ENCODE measurements at places on chromosomes 7 and 10.

- DNase-seq: no peak
Observed at GRCh38 chr10:80596391-80597257, 58.9 kb downstream of the SH2D4B start.

- no peak for DNase-seq
Observed at GRCh38 chr10:114618722-114619121, 39.4 kb downstream of the ABLIM1 start.

GRCh38 chr10:130481936-130482335 lies 345.7 kb downstream of the GLRX3 start:
- no peak for DNase-seq

DNA sequence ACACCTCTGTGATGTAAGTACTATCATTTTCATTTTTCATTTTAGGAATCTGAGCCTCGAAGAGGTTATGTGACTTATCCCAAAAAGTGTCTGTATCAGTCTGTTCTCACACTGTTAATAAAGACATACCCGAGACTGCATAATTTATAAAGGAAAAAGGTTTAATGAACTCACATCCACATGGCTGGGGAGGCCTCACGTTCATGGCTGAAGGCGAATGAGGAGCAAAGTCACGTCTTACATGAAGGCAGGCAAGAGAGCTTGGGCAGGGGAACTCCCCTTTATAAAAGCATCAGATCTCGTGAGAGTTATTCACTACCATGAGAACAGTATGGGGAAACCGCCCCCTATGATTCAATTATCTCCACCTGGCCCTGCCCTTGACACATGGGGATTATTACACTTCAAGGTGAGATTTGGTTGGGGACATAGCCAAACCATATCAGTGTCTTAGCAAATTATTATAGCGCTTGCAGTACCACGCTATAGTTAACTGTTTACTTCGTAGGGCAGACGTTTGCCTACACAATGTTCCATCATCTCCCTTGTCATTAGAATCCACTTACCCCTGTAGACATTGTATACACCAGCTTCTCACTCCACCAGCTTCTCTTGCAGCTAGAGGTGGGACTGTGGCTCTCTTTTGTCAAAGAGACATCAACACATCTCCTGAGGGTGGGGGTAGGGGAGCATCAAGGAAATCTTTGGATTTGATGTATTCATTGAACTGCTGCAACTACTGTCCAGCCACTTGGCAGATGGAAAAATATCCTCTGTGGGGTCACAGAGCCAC lies 15.4 kb upstream of the NMT2 start:
- no peak for DNase-seq

DNA sequence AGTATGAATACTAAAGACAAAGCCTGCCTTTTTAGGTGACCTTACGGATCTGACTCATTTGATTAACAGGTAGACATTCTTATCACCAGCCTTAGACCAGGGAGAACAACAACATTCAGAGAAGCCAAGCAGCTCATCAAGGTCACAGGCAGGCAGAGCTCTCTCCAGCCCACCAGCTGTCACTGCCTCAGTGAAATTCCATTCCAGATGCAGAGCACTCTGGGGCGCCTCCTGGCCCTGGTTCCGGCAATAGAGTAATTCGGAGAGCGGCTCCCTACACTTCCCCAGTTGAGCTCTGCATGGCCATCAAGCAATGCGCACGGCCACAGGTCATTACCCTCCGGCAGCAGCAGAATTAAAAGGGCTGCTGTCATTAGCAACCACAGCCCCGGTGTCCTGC lies 164.7 kb downstream of the TCERG1L start:
- DNase-seq: no peak

GRCh38 chr10:53839440-53840039 lies 961.5 kb downstream of the PCDH15 start:
- DNase-seq: no peak

DNA sequence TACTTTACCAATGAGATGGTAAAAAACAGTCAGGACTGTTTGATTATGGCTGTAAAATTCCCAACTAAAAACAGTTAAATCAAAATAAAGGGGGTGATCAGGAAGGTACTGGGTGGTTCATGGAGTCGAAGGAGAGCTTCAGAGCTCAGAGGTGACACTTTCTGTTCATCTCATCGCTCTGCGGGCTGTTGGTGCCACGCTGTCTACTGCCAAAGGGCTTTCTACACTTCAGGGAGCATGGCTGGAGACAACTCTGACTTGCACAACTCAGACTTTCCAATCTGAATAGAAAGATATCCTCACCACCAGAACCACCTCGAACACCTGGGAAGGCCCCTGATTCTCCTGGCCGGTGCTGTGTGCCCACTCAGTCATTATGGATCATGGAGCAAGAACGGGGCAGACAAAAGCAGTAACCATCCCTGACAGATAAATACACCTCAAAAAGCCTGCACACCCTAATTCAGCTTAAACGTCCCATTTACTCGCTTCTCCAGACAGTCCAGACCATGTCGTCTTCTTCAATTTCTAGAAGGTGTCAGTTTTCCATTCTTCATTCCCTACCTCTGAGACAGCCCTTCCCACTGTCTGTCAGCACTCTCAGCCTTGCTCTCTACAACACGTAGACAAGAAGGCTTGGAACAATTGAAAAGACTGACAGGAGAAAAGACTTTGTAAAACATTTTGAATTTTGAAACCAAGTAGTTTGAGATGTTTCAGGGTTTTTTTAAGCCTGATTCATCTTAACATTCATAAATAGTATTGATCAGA lies 348.7 kb upstream of the NFE2L3 start:
- no peak for DNase-seq

- DNase-seq: no peak
Observed at GRCh38 chr10:80909254-80909653, 371.6 kb downstream of the SH2D4B start.

DNA sequence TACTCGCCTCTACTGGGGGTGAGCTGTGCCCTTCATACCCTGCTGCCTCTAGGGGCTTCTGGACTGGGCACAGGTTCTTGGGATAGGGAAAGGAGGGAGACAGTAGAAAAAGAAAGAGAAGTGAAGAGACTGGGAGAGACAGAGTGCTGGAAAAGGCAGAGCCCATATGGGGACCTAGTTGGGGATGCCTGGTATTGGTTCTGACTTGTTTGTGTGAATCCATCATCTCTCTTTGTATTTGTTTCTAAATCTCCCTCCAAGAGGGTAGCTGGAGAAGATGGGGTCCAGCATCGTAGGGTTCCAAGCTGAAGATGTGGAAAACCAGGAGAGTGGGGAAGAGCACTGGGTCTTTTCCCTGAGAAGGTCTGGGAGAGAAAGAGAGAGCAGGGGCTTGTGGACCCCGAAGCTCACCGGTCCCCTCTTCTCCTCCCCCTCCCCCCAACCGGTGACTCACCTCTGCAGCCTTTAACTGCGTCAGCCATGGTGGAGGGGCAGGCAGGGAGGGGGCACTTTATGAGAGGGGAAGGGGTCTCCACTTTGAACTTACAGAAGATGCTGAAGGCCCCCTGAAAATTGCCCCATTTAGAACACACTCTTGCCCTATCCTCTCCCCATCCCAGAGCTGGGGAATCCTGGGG lies 3.2 kb upstream of the VGF start:
- no peak for DNase-seq

DNA sequence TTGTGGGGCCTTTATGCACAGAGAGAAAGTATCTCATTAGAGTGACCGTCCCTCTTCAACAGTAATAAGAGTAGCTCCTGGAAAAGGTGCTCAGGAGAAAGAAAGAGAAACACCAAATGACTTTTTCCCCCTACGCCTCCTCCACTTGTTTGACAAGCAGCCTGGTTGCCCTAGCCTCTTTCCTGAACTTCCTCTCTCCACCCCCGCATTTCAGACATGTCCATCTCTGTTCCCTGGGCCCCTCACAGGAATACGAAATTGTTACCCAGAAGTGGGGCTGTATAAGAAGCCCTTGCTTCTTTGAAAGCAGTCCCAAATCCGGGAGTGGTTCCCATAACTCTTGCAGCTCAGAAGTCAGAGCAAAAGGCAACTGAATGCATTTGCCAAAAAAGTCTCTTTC lies 119.6 kb upstream of the ADO start:
- no peak for DNase-seq

GRCh38 chr7:33757563-33758165 lies 147.7 kb upstream of the BMPER start:
- no peak for DNase-seq

GRCh38 chr7:92462560-92462959 lies 15.2 kb downstream of the ERVW-1 start:
- DNase-seq: no peak

DNA sequence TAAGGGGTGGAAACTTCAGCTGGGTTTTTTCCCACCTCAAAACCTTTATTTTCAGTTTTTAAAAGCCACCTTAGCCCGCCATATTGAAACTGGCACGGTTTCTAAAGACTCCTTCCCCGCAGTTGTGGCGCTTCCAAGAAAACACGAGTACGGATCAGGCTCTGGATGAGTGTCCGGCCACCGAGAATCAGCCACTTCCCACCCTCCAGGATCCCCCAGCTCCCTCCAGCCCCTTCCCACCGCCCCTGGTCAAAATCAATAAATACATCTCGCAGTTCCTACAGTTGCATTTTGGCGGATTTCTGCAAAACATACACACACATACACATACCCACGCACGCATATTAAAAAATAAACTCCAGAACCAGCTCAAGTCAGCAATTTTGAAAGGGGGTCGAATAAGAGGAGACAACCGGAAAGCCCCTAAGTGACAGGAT lies 1.1 kb downstream of the SFMBT2 start:
- no peak for DNase-seq

DNA sequence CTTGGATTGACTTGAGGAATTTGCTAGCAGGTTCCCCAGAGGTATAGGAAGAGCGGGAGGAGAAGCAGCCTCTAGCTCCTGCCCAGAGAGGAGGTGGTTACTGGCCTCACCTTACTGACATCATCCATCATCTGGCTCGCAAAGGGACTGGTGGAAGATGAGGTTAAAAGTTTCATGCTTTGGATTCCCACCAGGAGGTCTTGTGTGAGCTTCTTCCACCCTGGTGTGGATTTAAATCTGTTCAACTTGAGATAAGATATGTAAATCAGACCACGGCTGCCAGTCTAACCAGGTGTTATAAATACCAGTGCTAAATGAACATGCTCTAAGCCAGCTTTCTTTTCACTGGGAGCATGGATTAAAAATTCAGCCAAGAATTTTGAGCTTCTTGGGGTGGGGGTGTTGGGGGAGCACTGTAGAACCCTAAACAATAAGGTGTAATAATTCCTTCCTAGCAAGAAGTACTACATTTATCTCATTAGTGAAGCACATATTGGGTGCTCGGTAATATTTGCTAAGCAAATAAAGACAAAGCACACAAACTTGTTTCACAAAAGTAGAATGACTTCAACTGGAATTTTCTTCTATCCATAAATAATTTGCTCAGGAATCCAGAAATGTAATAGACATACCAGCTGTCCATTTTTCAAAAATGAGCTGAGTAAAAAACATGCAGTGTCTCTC lies 7.8 kb downstream of the PROSER2 start:
- no peak for DNase-seq

GRCh38 chr7:73831834-73832651 lies 1.2 kb downstream of the CLDN4 start:
- no peak for DNase-seq

DNA sequence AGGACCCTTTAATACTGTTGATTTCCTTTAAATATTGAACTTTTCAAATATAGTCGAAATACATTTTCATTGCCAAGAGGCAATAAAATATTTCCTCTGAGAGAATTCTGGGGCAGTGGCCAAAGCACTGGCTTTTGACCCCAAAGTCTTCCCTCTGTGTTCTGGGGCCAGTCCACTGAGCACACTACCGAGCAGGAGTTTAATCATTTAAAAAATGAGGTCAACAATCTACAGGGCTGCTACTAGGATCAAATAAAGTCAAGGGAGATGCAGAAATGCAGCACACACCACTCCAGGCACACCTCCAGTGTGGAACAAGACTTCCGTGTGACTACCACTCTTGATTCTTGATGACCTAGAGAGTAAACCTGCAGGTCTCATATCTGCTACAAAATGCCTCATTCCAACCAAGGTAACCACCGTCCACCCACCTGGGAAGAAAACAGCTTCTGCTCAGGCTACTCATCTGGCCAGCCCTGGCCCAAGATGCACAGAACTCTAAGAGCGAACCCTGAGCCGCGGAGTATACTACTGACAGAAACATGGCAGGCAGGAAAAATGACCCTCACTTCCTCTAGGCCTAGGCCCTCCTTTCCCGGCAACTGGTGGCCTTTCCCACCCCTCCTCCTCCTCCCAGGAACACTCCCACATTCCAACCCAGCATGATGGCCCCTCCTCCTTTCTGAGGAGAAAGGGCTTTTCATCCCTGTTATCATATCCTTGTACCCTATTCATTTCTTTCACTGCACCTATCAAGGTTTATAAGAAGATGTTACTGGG lies 97.7 kb downstream of the ALOX5 start:
- no peak for DNase-seq

- DNase-seq: no peak
Observed at GRCh38 chr7:107002529-107002998, 41.9 kb upstream of the PRKAR2B start.

DNA sequence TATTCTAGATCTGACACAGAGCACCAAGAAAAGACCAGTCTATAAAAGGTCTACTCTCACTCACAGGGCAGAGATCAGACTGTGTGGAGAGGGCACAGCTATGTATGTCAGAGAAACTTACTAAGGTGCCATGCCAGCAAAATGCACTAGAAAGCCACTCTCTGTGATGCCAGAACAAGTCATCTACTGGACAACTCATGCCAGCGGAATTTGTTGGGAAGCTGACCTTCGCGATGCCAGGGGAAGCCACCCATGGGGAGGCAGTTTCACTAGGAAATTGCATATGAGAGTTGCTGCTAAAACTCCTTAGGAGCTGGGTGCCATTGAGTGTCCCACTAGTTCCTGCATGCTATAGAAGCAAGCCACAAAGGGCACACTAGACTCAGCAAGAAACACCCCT lies 58.5 kb downstream of the MICU1 start:
- no peak for DNase-seq
